NCI-H446 (cell line): ENCODE measurements at places on chromosomes 7 and 10.

DNA sequence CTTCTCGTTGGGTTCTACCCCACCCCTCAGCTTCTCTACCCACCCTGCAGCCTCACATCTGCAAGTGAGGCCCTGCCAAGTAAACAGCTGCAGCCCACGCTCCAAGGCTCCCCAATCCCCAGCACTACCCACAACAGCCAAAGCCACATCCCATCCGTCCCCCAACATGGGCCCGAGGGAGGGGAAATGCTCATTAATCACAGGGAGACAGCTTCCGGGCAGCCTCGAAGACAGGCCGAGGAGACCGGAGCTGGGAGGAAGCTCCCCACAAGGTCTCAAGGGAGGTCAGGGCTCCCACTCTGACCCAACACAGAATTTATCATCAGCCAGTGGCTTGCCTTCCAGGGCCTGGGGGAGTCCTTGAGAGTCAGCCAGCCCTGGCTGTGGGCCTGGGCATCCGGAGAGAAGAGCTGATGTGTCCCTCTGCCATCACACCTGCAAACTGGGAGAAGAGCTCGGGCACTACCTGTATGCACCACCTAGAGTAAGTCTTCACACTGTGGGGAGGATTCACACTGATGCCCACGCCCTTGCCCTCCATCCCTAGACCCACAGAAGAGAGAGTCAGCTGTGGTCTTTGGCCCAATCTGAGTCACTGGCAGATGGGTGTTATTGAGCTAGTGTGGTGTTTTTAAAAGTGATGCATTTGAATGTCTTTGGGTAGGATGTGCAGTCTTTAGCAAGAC, 115.5 kb upstream of the ZMIZ1 start:
- peak; percentile 9 for DNase-seq

GRCh38 chr10:655184-655583, 34.3 kb downstream of the DIP2C start:
- DNase-seq = no peak

DNA sequence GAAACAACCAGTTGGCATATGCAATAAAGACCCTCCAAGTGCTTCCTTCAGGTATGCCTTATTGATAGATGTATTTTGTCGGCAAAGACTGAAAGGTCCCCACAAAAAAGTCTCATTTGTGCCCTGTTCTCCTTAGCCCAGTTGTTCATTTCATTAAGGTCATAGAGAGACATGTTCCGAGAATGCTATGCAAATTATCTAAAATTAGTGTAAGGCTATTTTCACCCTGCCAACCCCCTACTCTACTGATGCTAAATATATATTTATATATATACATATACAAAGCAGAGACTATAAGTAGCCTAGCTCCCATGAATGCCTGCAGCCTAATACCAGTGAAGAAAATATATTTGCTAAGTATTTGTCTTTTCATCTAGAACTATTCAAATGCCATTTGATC, 96.7 kb upstream of the ADO start:
- DNase-seq = no peak

DNA sequence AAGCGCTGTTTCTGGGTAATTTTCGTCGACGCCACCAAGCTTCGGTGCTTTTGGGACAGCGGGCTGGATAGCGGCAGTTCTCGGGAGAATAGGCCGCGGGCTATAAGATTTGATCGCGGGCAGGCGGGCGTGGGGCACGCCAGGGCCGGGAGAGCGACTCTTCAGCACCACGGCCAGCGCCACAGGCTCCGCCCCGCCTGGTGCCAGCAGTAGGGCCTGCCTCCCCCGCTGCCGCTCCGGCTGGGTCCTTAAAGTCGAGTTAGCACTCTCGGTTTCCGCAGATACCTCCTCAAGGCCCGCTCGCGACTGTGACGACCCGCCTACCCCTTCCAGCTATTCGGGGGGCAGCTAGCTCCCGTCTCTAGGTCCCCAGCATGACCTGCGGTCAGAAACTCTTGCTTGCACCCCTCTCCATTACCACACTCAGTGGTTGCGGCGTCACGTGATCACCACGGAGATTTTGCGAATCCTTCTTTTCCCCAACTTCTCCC, 9.4 kb downstream of the NXPH1 start:
- no peak for DNase-seq

- no peak for DNase-seq
Measured at GRCh38 chr10:101903827-101904550, 60.4 kb upstream of the KCNIP2 start.

GRCh38 chr10:118729641-118730258, 25.0 kb downstream of the CACUL1 start:
- DNase-seq = no peak

- DNase-seq = no peak
Measured at GRCh38 chr7:29482056-29482455, 81.6 kb upstream of the PRR15 start.

DNA sequence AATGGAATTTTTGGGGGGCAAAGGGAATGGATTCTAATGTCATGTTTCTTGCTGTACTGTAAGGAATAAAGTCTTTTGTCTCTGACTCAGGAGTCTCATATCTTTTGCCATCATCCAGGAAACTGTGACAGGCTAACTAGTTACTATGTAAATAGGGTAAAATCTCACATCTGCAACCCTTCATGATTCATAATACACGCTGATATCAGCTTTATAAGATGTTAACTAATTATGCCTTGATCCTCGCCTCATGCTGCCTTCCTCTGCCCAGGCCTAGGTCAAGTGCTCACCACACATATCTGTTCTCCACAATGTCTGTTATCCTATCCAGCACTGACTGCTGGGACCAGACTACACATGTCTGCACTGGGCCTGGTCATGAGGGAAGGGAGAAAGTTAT, 81.3 kb upstream of the CXCL12 start:
- DNase-seq = no peak

- DNase-seq = no peak
Measured at GRCh38 chr7:45582136-45582749, 8.1 kb downstream of the ADCY1 start.

GRCh38 chr7:85564861-85565260, 378.0 kb upstream of the SEMA3D start:
- DNase-seq = no peak

GRCh38 chr7:158963771-158964241, 107.4 kb downstream of the DYNC2I1 start:
- DNase-seq = no peak

- no peak for DNase-seq
Measured at GRCh38 chr10:100265821-100266485, 1.5 kb downstream of the CWF19L1 start.

GRCh38 chr10:127034034-127034633, 128.9 kb downstream of the DOCK1 start:
- DNase-seq = no peak

DNA sequence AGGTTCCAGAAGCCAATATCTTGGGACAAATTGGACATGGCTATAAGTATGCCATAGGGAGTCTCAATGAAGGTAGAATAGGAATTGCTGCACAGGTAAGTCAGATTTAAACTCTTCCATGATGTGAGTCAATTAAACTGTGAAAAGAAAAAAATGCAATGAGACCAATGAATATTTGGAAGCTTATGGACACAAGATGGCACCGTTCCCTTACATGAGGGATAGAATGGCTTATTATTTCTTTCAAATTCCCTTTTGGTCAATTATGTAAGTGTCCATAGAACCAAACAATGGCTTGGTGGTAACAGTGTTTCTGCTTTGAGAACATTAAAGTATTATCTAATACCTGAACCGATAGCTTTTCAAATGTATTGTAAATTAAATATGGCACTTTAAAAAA, 35.6 kb downstream of the ACADSB start:
- DNase-seq = no peak

- DNase-seq = no peak
Measured at GRCh38 chr7:4747746-4748145, 27.7 kb upstream of the AP5Z1 start.

DNA sequence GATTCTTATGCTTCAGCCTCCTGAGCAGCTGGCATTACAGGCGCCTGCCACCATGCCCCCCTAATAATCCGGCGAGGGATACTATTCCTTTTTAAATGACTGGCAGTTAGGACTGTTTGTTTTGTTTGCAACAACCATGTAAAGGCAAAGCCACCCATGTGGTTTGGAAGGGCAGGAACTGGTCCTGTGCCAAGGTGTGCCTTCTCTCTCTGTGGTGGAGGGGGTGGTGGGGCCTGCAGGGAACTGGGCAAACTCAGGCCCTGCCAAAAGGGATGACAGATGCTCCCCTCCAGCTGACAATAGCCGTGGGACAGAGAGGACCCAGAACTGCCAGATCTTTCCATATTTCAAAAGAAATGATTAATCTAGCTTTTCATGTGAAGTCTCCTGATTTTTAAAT, 23.5 kb upstream of the WAPL start:
- DNase-seq = peak; percentile 82

- no peak for DNase-seq
Measured at GRCh38 chr7:47225387-47226131, 356.4 kb downstream of the TNS3 start.

DNA sequence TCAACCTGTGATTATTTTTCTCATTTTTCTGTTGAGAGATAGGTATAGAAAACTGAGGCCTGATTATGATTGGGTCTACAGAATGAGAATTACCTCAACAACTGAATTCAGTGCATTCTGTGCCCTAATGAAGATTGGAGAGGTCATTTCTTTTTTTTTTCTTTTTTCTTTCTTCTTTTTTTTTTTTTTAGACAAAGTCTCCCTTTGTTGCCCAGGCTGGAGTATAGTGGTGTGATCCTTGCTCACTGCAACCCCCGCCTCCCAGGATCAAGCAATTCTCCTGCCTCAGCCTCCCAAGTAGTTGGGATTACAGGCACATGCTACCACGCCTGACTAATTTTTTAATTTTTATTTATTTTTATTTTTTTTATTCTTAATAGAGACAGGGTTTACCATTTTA, 95.0 kb upstream of the ARMC3 start:
- DNase-seq = no peak

GRCh38 chr7:84058311-84059076, 136.1 kb downstream of the SEMA3A start:
- no peak for DNase-seq

- no peak for DNase-seq
Measured at GRCh38 chr10:119817991-119818888, 54.4 kb downstream of the MCMBP start.

DNA sequence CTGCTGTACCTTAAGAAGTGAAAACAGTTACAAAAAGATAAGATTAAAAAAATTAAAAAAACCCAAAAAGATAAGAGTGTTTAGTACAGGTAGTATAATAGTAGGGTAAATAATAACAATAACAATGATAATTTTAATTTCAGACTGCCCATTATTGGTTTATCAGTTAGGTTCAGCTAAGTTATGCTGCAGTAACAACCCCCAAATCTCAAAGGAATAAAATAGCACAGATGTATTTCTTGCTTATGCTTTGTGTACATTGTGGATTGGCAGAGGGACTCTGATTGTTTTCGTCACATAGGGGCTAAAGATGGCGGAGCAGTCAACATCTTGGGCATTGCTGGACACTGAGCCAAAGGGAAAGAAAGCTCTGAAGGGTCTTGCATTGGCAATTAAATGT, 264.6 kb downstream of the LRMDA start:
- DNase-seq = no peak
